A549 treated with Mapracorat at 1 μM for 4 hours (cell line): ENCODE measurements at places on chromosomes 2 and 18. TPM values are rescaled to one million over a fixed set of nuclear protein-coding genes. Genes with fewer than 3 reads are reported as not detected.

Gene IL1R2
- 0.85 to 1.9 TPM (median 1.2 TPM) in 5 replicates for total RNA-seq

Gene GPR55
- total RNA-seq = 0.04 TPM in 1 of 5 replicates, not detected in the others

Gene TTLL4
- 24.1 to 32.8 TPM (median 24.6 TPM) in 5 replicates for total RNA-seq

Gene PIEZO2
- 0.47 to 1.0 TPM (median 0.80 TPM) in 5 replicates for total RNA-seq

Gene SIGLEC15
- not detected in 5 replicates for total RNA-seq

Gene ATG16L1
- total RNA-seq = 39.5 to 44.8 TPM (median 41.1 TPM) in 5 replicates

Gene NEU2
- total RNA-seq = not detected in 5 replicates

Gene SCN2A
- not detected in 5 replicates for total RNA-seq

Gene LYG2
- total RNA-seq = not detected in 5 replicates

Gene UBXN2A
- total RNA-seq = 19.8 to 25.0 TPM (median 22.7 TPM) in 5 replicates

Gene TMEM163
- total RNA-seq = 0.10 to 0.17 TPM (median 0.14 TPM) in 4 of 5 replicates, not detected in the other
